ENCODE measurements at places on chromosomes 3 and 15.

GRCh38 chr3:10187290-10187876 is 22.7 kb downstream of the IRAK2 start:
- DNase-seq = no peak

DNA sequence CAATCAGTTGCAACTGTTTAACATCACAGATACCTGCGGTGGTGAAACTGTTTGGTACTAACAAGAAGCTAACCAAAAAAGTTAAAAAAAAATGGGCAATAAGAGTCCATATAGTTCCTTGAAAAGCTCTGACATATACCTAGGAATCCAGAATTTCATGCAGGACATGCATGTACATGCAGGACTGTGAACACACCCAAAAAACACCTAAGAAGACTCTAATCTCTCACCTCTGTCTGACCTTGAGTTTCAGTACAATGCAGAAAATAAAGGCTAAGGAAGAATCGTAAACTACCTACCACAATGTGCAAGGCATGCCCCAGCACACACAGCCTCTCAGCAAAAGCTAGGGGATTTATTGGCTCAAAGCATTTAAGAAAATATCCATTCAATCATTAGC is 110.7 kb upstream of the GOLGA8J start:
- DNase-seq = no peak

DNA sequence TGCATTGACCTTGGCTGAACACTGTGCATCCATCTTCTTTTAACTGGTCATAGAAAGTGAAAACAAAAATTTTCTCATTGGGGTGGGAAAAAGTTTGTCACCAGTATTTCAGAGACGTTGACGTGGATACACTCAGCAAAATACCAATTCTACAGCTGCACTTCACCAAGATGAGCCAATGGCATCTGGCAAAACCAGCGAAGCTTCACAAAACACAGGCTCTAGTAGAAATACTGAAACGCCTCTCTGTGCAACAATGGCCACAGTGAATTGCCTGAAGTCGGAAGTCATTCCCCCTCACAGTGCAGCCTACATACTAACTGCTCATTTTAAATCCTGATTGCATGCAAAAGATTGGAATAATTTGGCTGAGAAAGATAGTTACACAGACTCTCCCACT is 17.0 kb downstream of the PCYT1A start:
- no peak for DNase-seq

DNA sequence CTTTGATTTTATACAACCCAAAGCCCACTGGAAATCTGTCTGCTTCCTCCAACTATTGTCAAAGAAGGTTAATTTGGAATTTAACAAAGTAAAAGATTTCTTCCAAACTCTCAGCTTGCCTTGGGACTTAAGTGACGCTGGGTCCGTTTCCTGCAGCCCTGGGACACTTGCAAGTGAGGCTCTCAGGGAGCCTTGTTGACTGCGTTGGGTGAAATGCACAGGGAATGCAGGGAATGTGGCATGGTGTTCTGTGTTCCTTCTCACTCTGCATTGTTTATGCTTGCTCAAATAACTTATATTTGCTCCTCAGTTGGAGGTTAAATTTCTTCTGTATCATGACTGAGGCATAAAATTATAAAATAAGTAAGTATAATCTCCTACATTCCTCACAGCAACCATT is 60.9 kb upstream of the TJP1 start:
- no peak for DNase-seq

- DNase-seq = no peak
Observed at GRCh38 chr15:82882273-82882928, 70.1 kb downstream of the HOMER2 start.

GRCh38 chr3:156150434-156151066 is 30.2 kb downstream of the KCNAB1 start:
- DNase-seq = peak; percentile 36

DNA sequence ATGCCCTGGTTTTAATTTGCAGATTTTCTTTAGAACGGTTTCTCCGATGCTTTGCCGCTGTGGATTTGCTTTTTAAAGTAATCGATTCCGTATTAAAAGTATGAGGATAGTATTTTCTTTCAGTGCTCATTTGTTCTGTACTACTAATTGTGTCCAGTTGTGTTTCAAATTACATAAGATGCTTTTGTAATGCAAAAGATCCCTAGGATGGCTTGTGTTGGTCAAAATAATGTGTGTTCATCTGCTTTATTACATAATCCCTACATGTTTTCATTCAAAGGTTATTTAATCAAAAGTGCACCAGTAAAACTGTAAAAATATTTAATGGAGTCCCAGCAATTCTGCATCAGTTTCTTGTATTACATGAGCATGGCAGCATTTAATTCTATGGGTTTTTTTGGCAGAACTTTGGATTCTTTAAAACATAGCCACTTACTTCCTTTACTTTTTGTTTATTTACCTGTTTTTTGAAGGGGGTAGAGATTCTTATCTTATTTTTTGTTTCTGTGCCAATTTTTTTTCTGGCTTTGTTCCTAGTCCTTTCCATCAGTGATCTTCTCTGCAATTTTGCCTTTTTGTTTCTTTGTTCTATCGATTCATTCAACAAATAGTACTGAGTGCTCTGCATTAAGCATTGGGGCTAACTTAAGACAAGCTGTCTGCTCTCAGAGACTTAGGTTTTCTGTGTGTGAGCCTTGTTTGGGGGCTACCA is 352.8 kb downstream of the LRTM1 start:
- no peak for DNase-seq

- no peak for DNase-seq
Observed at GRCh38 chr15:93018574-93018973, 70.4 kb downstream of the RGMA start.

GRCh38 chr15:91627473-91628278 is 225.8 kb upstream of the SLCO3A1 start:
- no peak for DNase-seq

DNA sequence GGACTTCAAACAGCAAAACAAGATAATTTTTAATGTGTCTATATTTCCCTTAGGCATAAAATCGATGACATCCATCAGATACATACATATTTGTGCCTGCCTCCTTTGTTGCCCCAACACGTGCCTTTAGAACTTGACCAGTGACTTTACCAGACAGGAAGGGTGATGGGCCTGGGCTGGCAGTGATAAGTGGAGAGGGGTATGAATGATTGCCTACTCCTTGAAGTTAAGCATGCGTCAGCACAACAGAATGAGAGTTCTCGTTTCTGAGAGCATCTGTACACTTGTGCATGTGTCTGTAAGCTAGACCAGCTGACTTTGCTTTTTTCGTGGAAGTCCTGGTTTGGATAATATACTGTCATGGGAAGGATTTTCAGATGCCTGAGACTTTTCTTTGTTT is 54.9 kb upstream of the COL6A6 start:
- DNase-seq = no peak

DNA sequence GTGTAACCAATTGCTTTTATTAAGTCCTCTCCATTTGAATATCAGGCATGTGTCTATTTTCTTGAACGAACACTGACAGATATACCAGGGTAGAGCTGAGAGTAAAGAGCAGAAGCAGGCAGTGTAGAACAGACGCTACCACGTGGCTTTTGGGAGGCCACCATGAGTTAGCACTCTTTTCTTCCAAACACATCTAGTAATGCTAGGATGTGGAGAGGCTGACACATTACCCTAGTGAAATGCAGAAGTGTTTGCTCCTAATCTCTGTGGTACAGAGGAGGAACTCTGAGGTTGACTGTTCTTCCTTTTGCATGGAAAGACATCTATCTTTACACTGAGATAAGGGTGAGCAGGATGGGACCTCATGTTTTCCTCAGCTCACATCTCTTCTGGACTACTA is 216.3 kb downstream of the SATB1 start:
- DNase-seq = no peak

GRCh38 chr15:78751602-78751979 is 59.7 kb downstream of the ADAMTS7 start:
- DNase-seq = no peak

- no peak for DNase-seq
Observed at GRCh38 chr15:98728811-98729160, 80.4 kb downstream of the IGF1R start.

Measured in CD4-positive, alpha-beta T cell treated with Interleukin-6 at 100 ng/mL for 8 hours (primary cell).